Activated CD4-positive, alpha-beta T cell treated with anti-CD3 and anti-CD28 coated beads, Interleukin-2, amount 10 ng/mL, durations not matched to agents 24 days and 14 days (primary cell): ENCODE measurements at places on chromosomes 16 and 17. TPM values are rescaled to one million over a fixed set of nuclear protein-coding genes. Genes with fewer than 3 reads are reported as not detected.

Gene CNTROB
- 52.4 and 54.5 TPM in 2 replicates for total RNA-seq

Gene C17orf107
- 1.4 and 1.7 TPM in 2 replicates for total RNA-seq

Gene MAZ
- 378 and 380 TPM in 2 replicates for total RNA-seq

Gene TBX21
- 63.0 and 66.4 TPM in 2 replicates for total RNA-seq

Gene GALK1
- total RNA-seq = 53.3 and 54.7 TPM in 2 replicates

Gene KRT24
- not detected in 2 replicates for total RNA-seq

Gene UTS2R
- 0.14 TPM in 1 of 2 replicates, not detected in the other for total RNA-seq

Gene CBX8
- 9.4 TPM in 2 replicates for total RNA-seq

Gene KRT36
- total RNA-seq = not detected in 2 replicates

Gene HS3ST6
- total RNA-seq = not detected in 2 replicates

Gene KRT15
- not detected in 2 replicates for total RNA-seq

Gene CSH2
- total RNA-seq = not detected in 2 replicates

Gene NATD1
- total RNA-seq = 1.1 TPM in 2 replicates

Gene SLFN14
- total RNA-seq = 0.07 TPM in 1 of 2 replicates, not detected in the other

Gene COX6A2
- total RNA-seq = not detected in 2 replicates

Gene CDH8
- 0.70 TPM in 1 of 2 replicates, not detected in the other for total RNA-seq

Gene RNF112
- 0.40 TPM in 1 of 2 replicates, not detected in the other for total RNA-seq

Gene TERB1
- total RNA-seq = 0.37 TPM in 1 of 2 replicates, not detected in the other

Gene TBC1D3E
- total RNA-seq = not detected in 2 replicates

Gene CES4A
- 27.0 and 27.5 TPM in 2 replicates for total RNA-seq

Gene TBC1D3C
- not detected in 2 replicates for total RNA-seq

Gene CES3
- 6.8 and 7.0 TPM in 2 replicates for total RNA-seq

Gene SMARCE1
- 122 and 125 TPM in 2 replicates for total RNA-seq

Gene CNTNAP4
- not detected in 2 replicates for total RNA-seq

Gene C1QTNF8
- total RNA-seq = not detected in 2 replicates

Gene PHKG2
- total RNA-seq = 39.5 and 41.0 TPM in 2 replicates

Gene ACSM3
- 2.7 and 3.5 TPM in 2 replicates for total RNA-seq

Gene TPPP3
- total RNA-seq = not detected in 2 replicates

Gene PPP1R1B
- not detected in 2 replicates for total RNA-seq

Gene LGALS9B
- not detected in 2 replicates for total RNA-seq

Gene ALDOC
- total RNA-seq = 70.2 and 72.9 TPM in 2 replicates

Gene UNC13D
- 158 and 161 TPM in 2 replicates for total RNA-seq

Gene KRTAP4-6
- not detected in 2 replicates for total RNA-seq

Gene ZSCAN10
- total RNA-seq = not detected in 2 replicates

Gene SLC22A31
- total RNA-seq = 1.4 and 2.3 TPM in 2 replicates

Gene CTRB2
- total RNA-seq = not detected in 2 replicates

Gene LYRM9
- total RNA-seq = 2.4 TPM in 2 replicates

Gene CCDC78
- total RNA-seq = 6.9 and 8.0 TPM in 2 replicates

Gene SP6
- total RNA-seq = 0.05 TPM in 2 replicates

Gene NUPR1
- total RNA-seq = not detected in 2 replicates

Gene TAOK2
- 35.8 and 38.7 TPM in 2 replicates for total RNA-seq

Gene SLC5A11
- not detected in 2 replicates for total RNA-seq

Gene ACAP1
- 262 and 275 TPM in 2 replicates for total RNA-seq

Gene CARD14
- not detected in 2 replicates for total RNA-seq

Gene SHISA6
- total RNA-seq = not detected in 2 replicates

Gene TP53TG3F
- not detected in 2 replicates for total RNA-seq

Gene SMCR8
- 17.3 and 17.7 TPM in 2 replicates for total RNA-seq

Gene KRT10
- total RNA-seq = 26.4 and 27.8 TPM in 2 replicates

Gene LDHD
- total RNA-seq = 0.09 and 0.24 TPM in 2 replicates

Gene KRTAP4-3
- total RNA-seq = not detected in 2 replicates

Gene PYDC1
- not detected in 2 replicates for total RNA-seq

Gene ZFPM1
- total RNA-seq = 17.9 and 19.3 TPM in 2 replicates

Gene MT4
- not detected in 2 replicates for total RNA-seq

Gene MYH1
- not detected in 2 replicates for total RNA-seq
